ENCODE measurements at places on chromosomes 7 and 10.

DNA sequence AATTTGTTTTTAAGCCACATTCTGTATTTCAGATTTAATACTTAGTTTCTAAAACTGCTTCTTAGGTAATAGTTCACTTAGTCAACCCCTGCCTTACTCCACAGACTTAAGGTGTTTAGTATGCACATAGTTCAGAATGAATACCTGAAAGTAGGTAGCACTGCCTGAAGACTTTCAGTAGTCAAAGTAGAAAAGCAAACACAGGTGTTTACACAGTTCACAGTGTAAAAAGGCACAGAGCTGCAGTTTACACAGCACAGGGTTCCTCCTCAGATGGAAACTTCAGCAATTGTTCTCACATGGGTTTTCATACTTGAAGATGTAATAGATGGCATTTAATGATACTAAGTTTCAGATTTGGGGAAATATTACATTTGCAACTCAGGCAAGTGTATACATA lies 3.1 kb upstream of the PKD1L1 start:
- no peak for DNase-seq

- DNase-seq: no peak
Measured at GRCh38 chr7:47340517-47340916, 241.4 kb downstream of the TNS3 start.

- DNase-seq: no peak
Measured at GRCh38 chr10:132972986-132973902, 30.9 kb upstream of the CFAP46 start.

DNA sequence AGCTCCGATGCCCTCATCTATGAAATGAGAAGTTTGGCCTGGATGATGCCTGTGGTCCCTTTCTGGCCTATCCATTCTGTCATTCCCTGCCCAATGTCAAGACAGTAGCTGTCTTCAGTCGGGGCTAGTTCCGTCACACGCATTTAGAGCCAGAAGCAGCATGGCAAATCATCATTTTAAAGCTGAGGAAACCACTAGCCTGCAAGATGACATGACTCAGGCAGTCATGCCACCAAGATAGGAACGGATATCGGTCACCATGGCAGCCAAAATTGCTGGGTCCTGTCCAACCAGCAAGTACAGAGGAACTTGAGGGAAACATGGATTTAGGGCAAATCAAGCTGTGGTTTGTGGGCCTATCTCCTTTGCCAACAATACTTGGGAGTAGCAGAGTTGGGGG lies 64.5 kb upstream of the MRLN start:
- DNase-seq: peak; percentile 82

- DNase-seq: no peak
Measured at GRCh38 chr7:122132341-122132740, 11.7 kb downstream of the AASS start.
